ENCODE measurements at places on chromosomes 7 and 10.

DNA sequence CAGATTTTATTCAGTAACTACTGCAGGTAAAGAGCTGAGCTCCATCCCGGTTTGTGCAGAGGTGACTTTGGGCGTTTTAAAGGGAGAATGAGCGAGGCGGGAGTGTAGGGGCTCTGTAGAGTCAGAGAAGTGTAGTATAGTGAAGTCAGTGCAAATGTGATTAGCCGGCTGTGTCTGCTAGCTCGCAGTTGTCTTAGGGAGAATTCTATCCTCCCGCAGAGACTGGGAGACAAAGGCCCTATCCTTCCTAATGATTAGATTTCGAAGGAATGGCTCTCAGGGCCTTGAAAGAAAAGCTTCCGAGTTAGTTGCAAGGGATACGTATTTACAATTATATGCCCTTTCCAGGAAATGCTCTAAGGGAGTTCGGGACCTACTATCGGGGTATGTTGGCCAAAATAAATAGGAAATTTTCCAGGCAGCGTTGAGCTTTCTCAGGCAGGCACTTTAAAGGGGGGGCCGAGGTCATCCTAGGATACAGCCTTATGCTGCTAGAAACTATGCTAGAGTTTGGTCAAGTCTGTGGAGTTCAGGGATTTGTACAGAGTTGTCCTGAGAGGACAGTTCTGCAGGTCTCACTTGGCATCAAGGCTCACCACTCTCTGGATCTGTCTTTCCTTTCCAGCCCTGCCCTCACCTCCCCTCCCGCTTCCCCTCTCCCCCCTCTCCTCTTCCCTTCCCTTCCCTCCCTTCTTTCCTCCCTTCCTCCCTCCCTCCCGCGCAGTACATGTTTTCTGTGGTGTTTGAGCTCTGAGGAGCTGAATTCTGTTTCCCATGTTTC, 825 bp downstream of the MRPL32 start:
- DNase-seq, result no peak

- DNase-seq, result no peak
Measured at GRCh38 chr10:76299501-76299900, 868.1 kb downstream of the LRMDA start.

- no peak for DNase-seq
Measured at GRCh38 chr10:124572751-124573150, 111.1 kb downstream of the LHPP start.

DNA sequence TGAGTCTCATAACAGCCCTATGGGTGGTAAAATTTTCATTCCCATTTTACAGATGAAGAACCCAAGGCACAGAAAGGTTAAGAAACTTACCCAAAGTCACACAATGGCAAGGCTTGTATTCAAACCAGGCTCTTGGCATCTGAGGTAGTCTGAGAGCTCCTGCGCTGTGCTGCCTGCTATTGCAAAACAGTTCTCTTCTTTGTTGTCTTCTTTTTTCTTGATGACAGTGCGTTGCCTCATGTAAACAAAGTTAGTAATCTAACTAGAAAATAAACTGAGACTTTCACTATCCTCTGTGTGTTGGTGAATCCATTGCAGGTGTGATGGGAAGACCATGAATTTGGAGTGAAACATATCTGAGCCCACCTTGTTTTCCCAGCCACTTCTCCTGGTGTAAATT, 240.8 kb downstream of the PTEN start:
- no peak for DNase-seq

DNA sequence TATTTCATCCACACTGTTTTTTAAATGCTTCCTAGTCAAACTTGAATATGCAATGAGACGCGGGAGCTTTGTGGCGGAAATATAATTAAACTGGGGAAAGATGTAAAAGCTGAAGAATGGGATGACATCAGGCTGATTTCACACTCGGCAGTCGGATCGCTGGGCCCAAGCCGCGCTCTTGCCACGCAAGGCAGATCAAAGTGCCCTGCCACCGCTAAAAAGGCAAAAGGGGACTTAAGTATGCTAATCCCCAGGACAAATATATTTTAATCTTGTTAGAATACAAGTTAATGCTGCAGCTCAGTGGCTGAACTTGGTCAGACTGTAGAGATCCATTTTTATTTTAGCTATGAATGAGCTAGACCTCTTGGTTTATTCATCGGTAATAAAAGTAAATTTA, 13.8 kb downstream of the EN2 start:
- no peak for DNase-seq

DNA sequence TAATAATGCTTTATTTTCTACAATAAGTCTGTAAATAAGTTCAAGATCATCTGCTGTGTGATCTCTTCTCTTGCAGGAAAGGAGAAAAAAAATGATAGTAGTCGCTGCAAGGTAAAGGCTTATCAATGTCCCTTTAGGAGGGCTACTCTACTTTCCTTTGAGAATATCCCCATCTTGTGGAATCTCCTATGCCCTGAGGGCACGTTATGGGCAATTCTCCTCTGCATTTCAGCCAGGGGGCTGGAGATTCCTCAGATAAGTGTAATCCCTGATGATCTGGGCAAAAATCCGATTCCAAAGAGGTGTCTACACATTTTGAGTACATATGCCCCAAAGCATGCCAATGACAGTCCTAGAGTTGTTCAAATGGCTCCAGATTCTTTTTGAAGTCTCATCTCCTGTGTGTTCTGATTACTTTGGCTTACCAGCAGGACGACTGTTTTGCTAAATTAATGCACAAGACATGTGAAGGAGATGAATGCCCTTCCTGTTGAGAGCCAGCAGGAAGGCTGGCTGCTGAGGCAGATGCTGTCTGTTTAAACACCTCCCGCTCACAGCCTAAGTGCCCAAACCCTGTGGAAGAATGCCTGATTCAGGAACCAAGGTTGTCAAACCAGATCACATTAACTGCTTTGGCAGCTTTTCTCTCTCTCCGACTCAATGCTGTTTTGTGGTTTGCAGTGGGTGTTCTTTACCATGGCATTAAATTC, 171.2 kb upstream of the COL1A2 start:
- DNase-seq, result no peak

- no peak for DNase-seq
Measured at GRCh38 chr10:109824206-109824605, 99.1 kb downstream of the XPNPEP1 start.

All from NCI-H187 treated with DMSO at 0.1 percent for 48 hours (cell line).